ENCODE measurements at places on chromosomes 3 and 15.

DNA sequence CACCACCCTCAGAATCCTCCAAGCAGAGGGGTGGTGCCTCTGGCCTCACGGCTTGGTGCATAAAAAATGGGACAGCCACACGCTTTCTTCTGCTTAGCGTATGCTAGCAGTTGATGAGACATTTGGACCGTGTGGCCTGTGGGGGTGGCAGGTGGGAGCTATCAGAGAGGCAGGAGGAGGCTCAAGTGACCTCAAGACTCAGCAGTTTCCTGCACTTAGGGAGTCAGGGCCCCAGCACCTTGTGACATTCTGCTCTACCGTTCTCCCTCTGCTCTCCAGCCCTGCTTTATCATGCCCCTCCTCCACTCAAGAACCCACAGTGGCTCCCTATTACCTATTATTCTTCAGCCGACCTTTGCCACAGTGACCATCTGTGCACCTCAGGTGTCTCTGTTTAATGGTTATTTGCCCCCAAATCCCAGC, 41.0 kb upstream of the CGNL1 start:
- no peak for DNase-seq

DNA sequence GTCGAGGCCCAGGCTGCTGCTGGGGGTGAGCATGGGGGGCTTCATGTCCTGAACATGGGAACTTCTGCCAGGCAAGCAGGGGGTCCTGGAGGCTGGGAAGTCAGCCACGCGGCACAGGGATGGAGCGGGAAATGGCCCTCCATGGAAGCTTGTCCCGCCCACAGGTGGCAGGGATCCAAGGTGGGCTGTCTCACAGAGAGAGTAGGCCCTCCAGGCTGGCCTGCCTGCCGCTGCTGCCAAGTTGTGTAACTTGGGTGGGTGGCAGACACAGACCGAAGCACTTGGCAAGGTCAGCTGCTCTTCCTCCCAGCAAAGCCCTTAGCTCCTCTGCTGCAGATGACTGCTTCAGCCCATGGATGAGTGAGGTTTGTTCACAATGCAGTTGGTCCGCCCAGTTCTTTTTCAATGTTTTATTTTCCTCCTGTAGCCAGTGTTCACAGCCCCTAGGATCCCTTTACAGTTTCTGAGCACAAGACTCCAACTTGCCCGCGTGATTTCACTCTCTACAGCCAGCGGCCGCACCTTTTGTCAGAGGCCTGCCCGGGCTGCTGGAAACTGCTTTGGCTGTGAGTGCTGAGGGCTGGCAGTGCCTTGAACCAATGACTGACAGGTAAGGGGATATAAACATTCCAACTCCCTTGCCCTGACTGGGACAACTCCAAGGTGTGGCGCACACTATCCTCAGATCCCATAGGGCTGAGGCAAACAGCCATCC, 26.7 kb downstream of the HCN4 start:
- DNase-seq: no peak

DNA sequence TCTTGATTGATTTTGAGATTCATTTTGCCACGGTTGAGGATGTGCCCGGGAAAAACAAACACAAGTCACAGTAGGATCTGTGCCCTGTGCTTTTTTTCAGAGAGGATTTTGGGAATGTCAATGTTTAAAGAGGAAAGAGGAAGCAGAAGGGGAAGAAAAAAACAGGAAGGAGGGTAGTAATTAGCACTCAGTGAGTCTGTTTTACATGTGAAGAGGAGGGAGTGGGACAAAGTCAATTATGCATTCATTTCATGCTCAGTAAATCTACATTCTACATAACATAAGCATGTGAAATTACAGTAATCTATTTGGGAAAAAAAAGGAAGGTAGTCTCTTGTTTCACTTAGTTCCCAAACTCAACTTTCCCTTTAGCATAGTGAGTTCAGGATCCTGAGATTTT, 18.3 kb upstream of the CD200 start:
- no peak for DNase-seq

GRCh38 chr15:29736744-29737020, 85.6 kb downstream of the TJP1 start:
- DNase-seq: no peak

DNA sequence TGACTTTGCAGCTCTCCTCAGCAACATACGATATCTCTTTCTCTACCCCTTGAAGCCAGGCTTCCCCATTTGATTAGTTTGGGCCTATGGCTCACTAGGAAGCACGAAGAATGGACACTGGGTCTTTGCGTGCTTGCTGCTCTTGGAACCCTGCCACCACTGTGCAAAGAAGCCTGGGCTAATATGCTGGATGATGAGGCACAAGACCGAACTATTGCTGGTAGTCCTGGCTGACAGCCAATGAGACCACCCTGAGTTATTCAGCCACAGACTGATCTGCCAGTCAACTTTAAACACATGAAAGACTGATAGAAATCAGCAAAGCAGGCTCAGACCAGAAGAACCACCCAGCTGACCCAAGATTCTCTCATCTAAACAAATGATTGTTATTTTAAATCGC, 250.3 kb downstream of the CBLB start:
- DNase-seq: no peak

GRCh38 chr3:120742849-120743365, 363 bp downstream of the GTF2E1 start:
- DNase-seq: peak; percentile 36

- DNase-seq: no peak
These were observed 141.2 kb downstream of the GMNC start for GRCh38 chr3:190721330-190721729.

- no peak for DNase-seq
These were observed 179.4 kb downstream of the CHST2 start for GRCh38 chr3:143298886-143299535.

DNA sequence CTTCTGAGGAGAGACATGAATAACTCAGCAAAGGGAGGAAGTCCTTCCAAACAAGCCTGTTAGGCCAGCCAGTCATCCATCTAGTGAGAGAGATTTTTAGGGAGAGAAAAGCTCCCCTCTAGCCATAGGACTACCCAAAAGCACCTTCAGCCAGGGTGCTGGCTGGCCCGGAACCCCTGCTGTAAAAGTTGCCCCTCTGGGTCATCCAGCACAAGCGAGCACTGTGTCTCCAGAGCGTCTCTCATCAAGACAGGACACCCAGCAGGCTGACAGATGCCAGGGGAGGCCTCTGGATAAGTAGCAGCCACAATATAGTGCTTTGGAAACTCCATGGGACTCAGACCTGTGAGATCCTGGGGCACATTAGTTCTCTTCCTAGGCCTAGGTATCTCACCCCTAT, 24.5 kb downstream of the ANXA2 start:
- no peak for DNase-seq

DNA sequence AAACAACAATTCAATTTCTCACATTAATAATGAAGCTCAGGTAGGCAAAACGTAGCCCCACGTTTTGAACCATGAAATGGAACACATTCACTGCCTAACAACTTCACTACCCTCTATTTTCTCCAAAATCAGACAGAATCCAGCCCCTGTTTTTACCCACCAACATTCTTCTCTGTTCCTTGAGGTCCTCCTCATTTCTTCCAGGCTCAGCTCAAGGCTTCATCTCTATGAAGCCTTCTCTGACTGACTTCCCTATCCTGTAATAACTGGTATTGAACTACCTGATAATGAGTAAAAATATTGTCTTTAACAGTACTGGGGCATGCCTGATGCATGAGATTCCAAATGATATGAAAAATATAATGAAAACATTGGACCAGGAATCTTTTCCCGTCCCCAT, 2.2 kb downstream of the TFRC start:
- DNase-seq: peak; percentile 18
